ENCODE measurements at places on chromosomes 4 and X. TPM values are rescaled to one million over a fixed set of nuclear protein-coding genes. Genes with fewer than 3 reads are reported as not detected.
A peak's percentile ranks its signal among the peaks of the same experiment; 100 is the strongest.

DNA sequence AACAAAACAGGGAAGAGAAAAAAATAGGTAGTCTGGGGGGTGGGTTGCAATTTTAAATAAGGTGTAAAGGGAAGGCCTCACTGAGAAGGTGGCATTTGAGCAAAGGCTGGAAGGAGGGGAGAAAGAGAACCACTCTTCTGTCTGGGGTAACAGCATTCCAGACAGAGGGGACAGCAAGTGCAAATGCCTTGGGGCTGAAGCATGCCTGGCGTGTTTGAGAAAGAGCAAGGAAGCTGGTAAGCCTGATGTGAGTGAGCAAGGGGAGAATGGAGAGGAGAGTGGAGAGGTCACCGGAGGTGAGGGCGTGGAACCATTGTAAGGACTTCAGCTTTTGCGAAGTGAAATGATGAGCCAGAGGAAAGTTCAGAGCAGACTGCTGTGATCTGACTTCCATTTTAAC lies 19.7 kb upstream of the DOCK11 start:
- H3K4me1 ChIP-seq = no peaks in the 10 kb centered on the region
- no peaks in the 10 kb centered on the region for H3K27me3 ChIP-seq
- no peak for DNase-seq
- H3K27ac ChIP-seq = no peak overlapping the region

DNA sequence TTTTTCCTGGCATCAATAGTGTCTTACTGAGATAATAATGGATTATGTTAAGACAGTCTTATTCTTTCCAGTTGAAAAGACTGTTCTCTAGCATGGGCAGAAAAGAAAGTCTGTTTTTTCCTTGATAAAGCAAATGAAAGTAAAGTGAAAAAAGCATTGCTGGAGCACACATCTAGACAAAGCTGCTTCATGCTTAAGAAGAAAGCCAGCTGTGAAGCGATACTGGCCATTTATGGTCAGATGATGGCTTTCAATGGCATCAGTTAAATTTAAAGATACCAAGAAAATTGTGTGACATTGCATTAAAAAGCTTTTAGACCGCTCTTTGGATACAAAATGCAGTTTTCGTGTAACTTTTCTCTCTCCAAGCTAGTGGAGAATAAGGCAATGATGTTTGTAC lies 242.1 kb upstream of the TRAM1L1 start:
- H3K36me3 ChIP-seq = no peaks in the 10 kb centered on the region
- no peak for DNase-seq
- H3K27ac ChIP-seq = no peak overlapping the region
- H3K4me3 ChIP-seq = no peak overlapping the region
- H3K4me1 ChIP-seq = no peaks in the 10 kb centered on the region

DNA sequence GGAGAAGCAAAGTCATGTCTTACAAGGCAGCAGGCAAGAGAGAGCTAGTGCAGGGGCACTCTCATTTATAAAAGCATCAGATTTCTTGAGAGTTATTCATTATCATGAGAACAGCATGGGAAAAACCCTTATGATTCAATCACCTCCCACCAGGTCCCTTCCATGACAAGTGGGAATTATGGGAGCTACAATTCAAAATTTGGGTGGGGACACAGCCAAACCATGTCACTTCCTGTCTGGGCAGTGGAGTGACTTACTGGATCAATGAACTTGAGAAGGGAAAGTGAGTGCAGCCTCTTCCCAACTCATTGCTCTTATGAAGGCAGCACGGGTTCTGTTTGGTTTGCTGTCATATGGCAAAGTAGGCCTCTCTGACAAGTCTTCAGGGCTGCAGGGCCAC lies 261.8 kb upstream of the TAPT1 start:
- H3K4me1 ChIP-seq = no peaks in the 10 kb centered on the region
- H3K27ac ChIP-seq = no peak overlapping the region
- no peak for DNase-seq
- no peak overlapping the region for H3K4me3 ChIP-seq
- H3K36me3 ChIP-seq = no peaks in the 10 kb centered on the region

GRCh38 chr4:89537281-89537680 lies 229.7 kb upstream of the GPRIN3 start:
- no peak overlapping the region for H3K27ac ChIP-seq
- H3K4me3 ChIP-seq = no peak overlapping the region
- H3K4me1 ChIP-seq = peaks cover 9% of the 10 kb centered on the region
- no peaks in the 10 kb centered on the region for H3K36me3 ChIP-seq
- DNase-seq = no peak
- no peaks in the 10 kb centered on the region for H3K27me3 ChIP-seq

DNA sequence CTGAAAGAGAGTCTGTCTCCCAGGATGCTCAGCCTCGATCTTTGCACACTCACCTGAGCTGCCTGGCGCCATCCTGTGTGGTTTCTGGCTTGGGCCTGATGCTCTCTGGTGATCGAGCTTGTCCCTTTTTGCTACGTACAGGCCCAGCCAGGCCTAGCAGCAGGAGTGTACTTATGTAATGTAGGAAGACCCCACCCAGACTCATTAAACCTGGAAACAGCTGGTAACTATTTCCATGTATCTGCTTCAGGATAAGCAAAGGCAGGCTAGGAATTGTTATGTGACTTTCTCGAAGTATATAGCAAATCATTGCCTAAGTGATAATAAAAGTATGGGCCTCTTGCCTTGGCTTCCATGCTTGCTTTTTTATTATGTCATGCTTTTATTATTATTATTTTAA lies 18.6 kb upstream of the ARSJ start:
- H3K4me3 ChIP-seq = no peak overlapping the region
- no peaks in the 10 kb centered on the region for H3K4me1 ChIP-seq
- no peaks in the 10 kb centered on the region for H3K36me3 ChIP-seq
- H3K27me3 ChIP-seq = no peaks in the 10 kb centered on the region

GRCh38 chrX:10648614-10649013 lies 28.2 kb upstream of the MID1 start:
- no peaks in the 10 kb centered on the region for H3K27me3 ChIP-seq
- DNase-seq = no peak
- H3K27ac ChIP-seq = no peak overlapping the region
- H3K4me3 ChIP-seq = no peak overlapping the region

DNA sequence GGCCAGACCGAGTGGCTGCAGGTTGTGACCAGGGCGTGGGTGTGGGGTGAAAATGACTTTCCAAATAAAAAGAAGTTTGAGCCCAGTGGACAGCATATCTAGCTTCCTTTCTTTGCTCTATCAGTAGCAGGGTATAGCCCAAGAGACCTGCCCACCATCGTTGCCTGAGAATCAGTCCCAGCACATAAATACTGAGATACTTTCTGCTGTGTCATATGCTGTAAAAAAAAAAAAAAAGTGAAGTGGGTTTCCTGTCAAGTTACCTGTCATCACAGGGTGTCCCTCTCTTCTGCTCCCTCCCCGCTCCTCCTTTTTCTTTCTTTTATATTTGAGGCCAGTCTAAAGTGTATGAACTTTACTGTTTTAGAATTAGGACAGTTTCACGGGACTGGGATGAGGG lies 330.3 kb upstream of the BOD1L1 start:
- no peak overlapping the region for H3K4me3 ChIP-seq
- no peaks in the 10 kb centered on the region for H3K4me1 ChIP-seq
- no peaks in the 10 kb centered on the region for H3K27me3 ChIP-seq
- H3K27ac ChIP-seq = no peak overlapping the region
- DNase-seq = no peak

DNA sequence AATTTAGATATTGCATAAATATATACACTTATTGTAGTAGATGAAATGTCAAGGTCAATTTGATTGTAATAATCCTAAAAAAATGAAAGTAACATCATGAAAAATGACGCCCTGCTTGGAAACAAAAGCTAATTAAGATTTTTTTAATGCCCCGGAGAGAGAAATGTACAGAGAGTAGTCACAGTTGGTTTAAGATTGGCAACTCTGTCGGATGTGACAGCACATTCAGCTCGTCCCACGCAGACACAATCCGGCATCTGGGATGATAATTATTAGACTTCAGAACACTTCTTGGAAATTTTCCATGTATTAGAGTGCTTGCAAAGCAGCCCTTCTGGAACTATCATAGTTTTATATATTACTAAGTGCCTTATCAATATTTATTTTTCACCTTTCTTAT lies 478.0 kb downstream of the PDHA2 start:
- H3K36me3 ChIP-seq = no peaks in the 10 kb centered on the region
- no peaks in the 10 kb centered on the region for H3K4me1 ChIP-seq
- no peak overlapping the region for H3K4me3 ChIP-seq
- no peak overlapping the region for H3K27ac ChIP-seq
- no peak for DNase-seq

DNA sequence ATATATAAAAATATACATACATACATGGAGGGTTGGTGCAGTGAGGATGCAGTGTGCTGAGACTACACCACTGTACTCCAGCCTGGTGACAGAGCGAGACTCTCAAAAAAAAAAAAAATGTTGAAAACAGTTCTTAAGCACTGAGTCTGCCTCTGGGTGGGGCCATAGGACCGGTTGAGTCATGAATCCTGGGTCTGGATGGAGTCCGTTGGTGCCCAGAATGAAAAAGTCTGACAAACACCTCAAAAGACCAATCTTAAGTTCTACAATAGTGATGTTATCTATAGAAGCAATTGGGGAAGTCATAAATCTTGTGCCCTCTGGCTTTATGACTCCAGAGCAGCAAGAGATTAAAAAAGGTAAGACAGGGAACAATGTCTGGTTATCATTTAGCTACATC lies 70.4 kb downstream of the FGFBP1 start:
- no peak overlapping the region for H3K4me3 ChIP-seq
- no peaks in the 10 kb centered on the region for H3K36me3 ChIP-seq
- no peak overlapping the region for H3K27ac ChIP-seq
- no peaks in the 10 kb centered on the region for H3K27me3 ChIP-seq
- peak; percentile 11 for DNase-seq
- H3K4me1 ChIP-seq = no peaks in the 10 kb centered on the region

DNA sequence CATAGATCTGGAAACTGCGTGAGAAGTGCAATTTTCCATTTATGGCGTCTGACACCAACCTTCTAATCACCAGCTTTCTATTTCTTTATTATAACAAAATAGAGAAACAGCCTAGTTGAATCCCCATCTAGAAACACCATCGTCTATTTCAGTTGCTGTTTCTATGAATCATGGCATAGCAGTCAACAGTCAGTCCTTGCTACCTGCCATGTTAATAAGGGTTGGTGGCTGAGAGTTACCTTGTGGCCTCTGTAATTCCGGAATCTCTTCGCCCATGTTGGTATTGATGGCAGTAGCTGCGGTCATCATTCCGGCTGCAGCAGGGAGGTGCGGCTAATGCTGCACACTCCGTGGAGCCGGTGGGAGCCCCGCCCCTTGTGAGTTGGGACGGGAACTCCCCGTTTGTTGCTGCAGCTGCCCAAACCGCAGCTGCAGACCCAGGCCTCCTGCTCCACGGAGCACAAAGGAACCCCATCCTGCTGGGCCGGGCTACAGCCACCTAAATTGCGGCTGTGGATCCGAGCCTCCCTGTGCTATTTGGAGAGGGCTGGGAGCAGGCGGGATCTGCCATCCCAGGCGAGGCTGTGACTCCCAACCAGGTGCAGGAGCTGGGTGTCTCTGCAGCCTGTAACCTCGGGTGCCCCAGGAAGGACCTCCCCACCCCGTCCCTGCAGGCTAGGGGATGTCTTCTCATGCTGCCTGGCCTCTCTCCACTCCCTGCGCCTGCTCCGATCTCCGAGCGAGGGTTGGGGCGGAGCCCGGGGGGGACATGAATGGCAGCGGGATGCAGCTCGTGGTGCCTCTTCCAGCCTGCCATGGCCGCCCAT lies 115.4 kb upstream of the STK26 start:
- no peaks in the 10 kb centered on the region for H3K36me3 ChIP-seq
- H3K27ac ChIP-seq = no peak overlapping the region
- H3K4me3 ChIP-seq = no peak overlapping the region
- peak; percentile 4 for DNase-seq
- H3K27me3 ChIP-seq = no peaks in the 10 kb centered on the region

GRCh38 chrX:74242050-74242449 lies 61.9 kb upstream of the ZCCHC13 start:
- no peaks in the 10 kb centered on the region for H3K4me1 ChIP-seq
- no peak overlapping the region for H3K4me3 ChIP-seq
- peaks cover 15% of the 10 kb centered on the region for H3K36me3 ChIP-seq
- no peak overlapping the region for H3K27ac ChIP-seq
- no peaks in the 10 kb centered on the region for H3K27me3 ChIP-seq

DNA sequence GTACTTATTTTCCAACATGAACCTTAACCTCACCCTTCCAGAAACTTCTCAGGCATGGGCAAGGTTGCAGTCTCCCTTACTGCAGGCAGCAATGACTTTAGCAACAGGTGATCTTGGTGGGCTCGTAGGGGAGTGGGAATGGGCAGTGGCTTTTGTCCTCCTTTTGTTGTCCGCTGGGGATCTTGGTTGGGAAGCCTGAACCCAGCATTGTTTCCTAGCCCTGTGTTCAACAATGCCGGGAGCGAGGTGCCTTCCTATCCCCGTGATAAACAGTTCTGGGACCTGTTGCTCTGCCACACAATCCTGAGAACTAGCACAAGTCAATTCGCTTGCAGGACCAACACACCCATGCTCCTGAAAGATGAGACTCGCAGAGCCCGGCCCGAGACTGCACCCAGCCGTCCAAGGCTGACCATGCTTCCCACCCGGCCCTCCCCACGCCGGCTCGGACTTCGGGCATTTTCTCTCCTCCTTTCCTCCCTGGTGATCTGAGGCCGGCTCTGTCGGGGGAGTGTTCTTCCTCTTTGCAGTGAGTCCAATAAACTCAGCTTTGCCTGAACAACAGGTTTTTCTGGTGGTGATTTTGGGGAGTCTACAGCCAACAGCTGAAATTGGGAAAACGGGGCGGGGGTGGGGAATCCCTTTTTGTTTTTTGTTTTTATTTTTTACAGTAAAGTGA lies 20.2 kb downstream of the IRAK1 start:
- no peaks in the 10 kb centered on the region for H3K27me3 ChIP-seq
- H3K4me1 ChIP-seq = no peaks in the 10 kb centered on the region
- no peak overlapping the region for H3K27ac ChIP-seq
- no peak overlapping the region for H3K4me3 ChIP-seq
- DNase-seq = peak; percentile 49

DNA sequence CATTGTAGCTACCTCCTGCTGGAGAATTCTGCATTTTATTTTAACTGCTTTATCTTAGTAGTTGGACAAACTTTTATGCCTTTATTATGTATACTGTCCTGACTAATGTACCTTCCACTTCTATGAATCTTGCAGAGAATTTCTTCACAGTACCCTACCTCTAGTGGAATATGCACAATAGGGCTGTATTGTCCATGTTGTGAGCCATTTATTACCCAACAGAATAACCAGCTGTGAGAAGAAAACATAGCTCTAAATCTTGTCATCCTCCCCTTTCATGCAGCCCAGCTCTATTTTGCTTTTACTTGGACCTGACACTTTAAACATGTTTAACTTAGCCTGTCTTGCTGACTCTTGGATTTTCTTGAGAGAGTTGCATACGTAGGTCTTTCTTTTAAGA lies 56.2 kb downstream of the MCUB start:
- no peaks in the 10 kb centered on the region for H3K36me3 ChIP-seq
- no peaks in the 10 kb centered on the region for H3K4me1 ChIP-seq

DNA sequence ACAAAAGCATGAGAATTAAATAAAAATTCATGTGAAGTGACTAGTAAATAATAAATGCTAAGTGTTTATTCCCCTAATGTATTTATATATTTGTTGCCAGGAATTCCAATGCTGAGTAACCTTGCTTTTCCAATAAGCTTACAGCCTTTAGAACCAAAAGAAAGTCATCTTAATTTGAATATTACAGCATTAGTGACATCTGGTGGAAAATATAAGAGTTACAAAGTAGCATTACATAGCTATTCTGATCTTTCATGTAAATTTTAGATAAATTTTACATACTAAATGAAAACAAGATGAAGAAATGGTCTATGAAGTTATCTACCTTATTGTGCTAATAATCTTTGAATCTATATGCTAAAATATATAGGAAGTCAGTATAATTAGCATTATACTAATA lies 10.4 kb downstream of the MAD2L1 start:
- H3K36me3 ChIP-seq = peaks cover 23% of the 10 kb centered on the region
- DNase-seq = no peak
- no peaks in the 10 kb centered on the region for H3K4me1 ChIP-seq
- H3K27me3 ChIP-seq = no peaks in the 10 kb centered on the region

The SRPX gene
- 4.8 TPM for total RNA-seq

The GPR119 gene
- total RNA-seq = not detected

The SAGE1 gene
- total RNA-seq = not detected

The ALAS2 gene
- 0.31 TPM for total RNA-seq

Measured in neural progenitor cell (in vitro differentiated cells).